PC-3 (cell line): ENCODE measurements at places on chromosomes 4 and X. TPM values are rescaled to one million over a fixed set of nuclear protein-coding genes. Genes with fewer than 3 reads are reported as not detected.

DNA sequence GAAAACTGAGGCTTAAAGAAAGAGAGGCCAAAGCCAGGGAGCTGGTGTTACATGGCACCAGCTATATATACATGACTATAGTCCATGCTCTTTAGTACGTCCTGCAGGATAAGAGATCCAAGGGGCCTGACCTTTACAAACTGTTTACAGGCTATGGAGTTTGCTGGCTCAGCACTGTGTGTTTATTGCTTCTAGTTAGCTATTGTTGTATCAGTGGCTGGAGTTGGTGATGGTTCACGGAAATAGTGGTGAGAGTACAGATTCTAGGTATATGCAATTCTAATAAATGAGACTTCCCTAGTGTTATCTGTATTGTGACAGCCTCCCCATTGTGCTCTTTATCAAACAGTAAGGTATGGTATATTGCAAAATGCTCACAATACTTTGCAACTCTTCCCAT, 46.5 kb downstream of the REPS2 start:
- H3K27ac ChIP-seq, result no peak overlapping the region
- H3K36me3 ChIP-seq, result no peaks in the 10 kb centered on the region
- H3K4me1 ChIP-seq, result no peaks in the 10 kb centered on the region
- DNase-seq, result no peak
- no peak overlapping the region for H3K4me3 ChIP-seq

DNA sequence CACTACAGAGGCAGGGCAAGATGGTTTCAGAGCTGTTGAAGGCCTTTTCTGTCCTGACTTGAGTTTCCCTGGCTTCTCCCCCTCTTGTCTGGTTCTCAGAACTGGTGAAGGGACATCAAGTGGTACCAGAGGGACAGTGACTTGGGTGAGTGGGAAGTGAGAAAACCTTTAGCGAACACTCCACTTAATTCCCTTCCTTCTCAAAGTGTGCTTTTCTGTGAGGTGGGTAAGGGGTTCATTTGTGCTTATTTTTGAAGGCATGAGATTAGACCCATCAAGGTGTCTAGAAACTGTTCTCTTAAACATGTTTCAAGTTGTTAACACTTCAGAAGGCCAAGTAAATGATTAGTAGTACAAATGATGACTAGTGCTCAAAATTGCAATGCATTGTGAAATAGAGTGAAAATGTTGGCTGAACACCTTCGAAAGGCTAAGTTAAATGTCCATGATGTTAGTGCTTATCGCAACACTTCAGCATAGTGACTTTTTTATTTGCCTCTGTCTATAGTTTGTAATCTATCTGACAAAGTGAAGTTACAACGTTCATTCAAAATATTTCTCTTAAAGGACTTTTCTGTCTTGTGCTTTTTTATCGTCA, 2.8 kb downstream of the AREG start:
- peak overlapping the region; percentile 80 for H3K27ac ChIP-seq
- H3K27me3 ChIP-seq, result no peaks in the 10 kb centered on the region
- DNase-seq, result no peak
- peak overlapping the region; percentile 76 for H3K4me3 ChIP-seq

The IL2 gene
- total RNA-seq, result not detected in 2 replicates

GRCh38 chr4:48129307-48130014, 4.6 kb downstream of the TXK start:
- peaks cover 30% of the 10 kb centered on the region for H3K4me1 ChIP-seq
- H3K27me3 ChIP-seq, result no peaks in the 10 kb centered on the region
- H3K4me3 ChIP-seq, result no peak overlapping the region
- peak; percentile 3 for DNase-seq

The ZCCHC12 gene
- total RNA-seq, result 0.07 TPM in 1 of 2 replicates, not detected in the other

The DRD5 gene
- not detected in 2 replicates for total RNA-seq

- H3K27me3 ChIP-seq, result no peaks in the 10 kb centered on the region
- H3K27ac ChIP-seq, result no peak overlapping the region; the same call in 1 of the 2 replicates
- H3K4me1 ChIP-seq, result peaks cover 20% of the 10 kb centered on the region
These were observed 144.7 kb downstream of the ZAR1 start for GRCh38 chr4:48634688-48635308.

The JCHAIN gene
- not detected in 2 replicates for total RNA-seq
